ENCODE measurements at places on chromosomes 3 and 15. TPM values are rescaled to one million over a fixed set of nuclear protein-coding genes. Genes with fewer than 3 reads are reported as not detected.

DNA sequence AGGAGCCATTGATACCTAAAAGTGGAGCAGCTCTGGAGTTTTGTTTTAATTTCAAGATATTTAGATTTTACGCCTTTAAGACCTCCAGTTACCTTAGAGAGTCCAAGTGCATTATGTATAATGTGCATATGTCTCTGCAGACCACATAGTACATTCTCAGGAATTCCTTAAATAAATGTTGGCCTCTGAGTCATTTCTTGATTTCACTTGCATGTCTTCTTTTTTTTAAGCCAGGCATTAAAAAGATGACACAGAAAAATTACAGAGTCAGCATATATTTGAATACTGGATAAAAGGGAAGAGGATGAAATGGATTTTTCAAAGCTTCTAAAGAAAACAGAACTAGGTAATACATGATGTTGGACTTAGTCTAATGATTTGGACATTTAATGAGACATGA lies 125.2 kb downstream of the TMCO5A start:
- DNase-seq = no peak

- no peak for DNase-seq
These were observed 79.9 kb upstream of the ZBTB20 start for GRCh38 chr3:115226844-115227445.

KY gene
- not detected for polyA plus RNA-seq

SLC6A20 gene
- polyA plus RNA-seq = 0.05 TPM
